ENCODE measurements at places on chromosomes 2 and 18.

DNA sequence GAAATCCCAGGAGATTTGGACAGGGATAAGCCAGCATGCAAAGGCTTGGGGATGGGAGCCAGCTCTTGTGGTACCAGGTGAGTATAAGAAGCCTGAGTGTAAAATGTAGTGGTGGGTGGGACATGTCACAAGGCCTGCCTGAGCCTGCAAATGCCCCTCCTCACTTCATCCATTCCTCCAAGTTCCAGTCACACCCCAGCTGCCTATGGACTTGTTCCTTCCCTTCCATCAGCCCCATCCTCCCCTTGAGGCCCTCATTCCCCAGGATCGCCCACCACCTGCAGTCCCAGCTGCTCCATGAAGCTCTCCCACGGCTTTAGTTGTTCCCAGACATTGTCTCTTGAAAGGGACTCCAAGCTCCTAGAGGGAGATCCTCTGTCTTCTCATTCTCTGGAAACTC, 81.5 kb downstream of the MARCO start:
- no peak for DNase-seq

GRCh38 chr2:131092458-131093005, 728 bp downstream of the FAM168B start:
- DNase-seq = no peak

GRCh38 chr18:54671291-54671881, 80.3 kb downstream of the DYNAP start:
- DNase-seq = no peak

GRCh38 chr2:150640039-150640438, 152.6 kb upstream of the RND3 start:
- no peak for DNase-seq

DNA sequence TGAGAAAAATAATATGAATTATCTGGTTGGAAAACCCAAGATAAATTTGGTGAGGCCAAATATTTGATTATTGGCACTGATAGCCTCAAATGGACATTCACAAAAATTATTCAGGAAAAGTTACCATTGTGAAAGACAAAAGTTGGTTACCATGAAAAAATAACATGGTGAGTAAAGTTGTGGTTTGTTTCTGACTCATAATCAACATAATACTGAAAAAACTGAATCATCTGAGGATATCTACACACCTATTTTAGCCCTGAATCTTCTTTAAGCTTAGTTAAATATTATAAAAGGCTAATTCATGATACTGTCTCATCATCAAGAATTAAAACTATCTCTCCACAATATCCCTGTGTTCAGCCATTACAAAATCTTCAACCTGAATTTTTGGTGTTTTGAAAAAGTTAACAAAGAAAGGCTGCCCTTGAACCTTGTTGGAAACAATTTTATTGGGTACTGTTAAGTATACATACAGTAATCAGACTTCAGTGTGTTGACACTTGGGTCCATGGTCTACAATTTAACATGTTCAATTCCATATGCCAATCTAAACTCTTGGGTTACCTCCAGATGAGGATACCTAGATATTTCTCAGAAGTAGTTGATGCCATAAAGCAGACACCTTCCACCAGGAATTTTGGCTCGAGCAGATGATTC, 607.5 kb upstream of the SLC39A10 start:
- DNase-seq = no peak

- DNase-seq = no peak
These were observed 9.0 kb upstream of the IMPACT start for GRCh38 chr18:24417480-24417879.

DNA sequence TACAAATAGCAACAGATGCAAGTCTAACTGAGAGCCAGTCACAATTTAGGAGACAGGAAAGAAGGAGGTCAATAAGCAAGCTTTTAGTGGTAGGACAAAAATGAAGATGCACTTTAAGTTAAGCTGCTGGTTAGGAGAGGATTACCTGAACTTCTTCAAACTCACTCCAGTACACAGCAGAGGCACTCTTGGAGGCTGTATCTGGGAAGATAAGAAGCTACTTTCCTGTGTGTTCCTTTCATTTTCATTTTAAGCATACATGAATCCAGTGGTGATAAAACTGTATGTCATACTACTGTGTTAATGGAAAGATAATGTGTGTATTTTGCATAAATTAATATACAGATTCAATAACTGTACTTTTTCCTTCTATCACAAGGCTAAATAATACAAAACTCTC, 49.6 kb downstream of the HYCC2 start:
- no peak for DNase-seq

GRCh38 chr2:203578759-203579643, 43.9 kb upstream of the RAPH1 start:
- no peak for DNase-seq

DNA sequence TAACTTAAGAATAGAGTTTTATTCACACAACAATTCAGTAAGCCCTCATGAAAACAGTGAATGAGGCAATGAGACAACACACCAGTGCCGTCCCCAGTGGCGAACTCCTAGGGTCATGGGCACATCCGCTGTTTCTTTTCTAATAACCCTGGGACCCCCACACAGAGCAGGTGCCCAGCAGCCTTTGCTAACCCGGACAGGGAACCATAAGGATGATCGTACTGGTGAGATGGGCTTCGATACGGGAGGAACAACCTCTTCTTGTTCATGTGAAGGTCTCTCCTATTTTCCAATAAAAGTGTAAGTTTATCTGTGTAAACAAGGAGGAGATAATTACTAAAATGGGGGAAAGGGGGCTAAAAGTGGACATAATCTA, 97.4 kb upstream of the MGAT4A start:
- no peak for DNase-seq

- no peak for DNase-seq
These were observed 101.3 kb downstream of the MSH2 start for GRCh38 chr2:47504174-47504810.

DNA sequence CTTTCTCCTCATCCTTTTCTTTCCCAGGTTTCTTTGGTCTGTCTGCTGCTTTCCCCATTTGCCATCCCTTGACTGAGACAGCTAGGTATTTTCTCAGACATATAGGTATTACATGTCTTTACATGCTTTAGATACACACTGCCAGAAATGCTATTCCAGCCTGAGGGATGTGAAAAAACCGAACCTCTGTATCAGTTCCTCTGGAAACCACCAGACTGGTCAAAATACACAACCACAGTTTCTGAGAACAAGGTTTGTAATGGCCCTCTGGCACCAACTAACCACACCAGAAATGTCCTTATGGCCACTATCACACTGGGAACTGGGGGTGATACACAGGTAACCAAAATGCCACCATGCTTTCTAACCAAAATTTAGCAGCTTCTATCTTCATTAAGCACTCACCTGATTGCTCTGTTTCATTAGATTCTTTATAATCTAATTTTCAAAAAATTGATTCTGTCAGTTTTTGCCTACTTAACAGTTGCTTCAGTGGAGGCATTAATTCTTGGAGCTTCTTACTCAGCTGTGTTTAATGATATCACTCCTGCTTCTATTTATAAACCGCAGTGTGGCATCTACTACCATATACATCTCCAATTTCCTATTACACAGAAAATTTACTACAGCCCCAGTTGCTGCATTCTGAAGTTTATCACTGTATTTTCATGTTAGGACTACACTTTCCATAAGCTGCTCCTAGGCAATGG, 243.5 kb downstream of the WDPCP start:
- no peak for DNase-seq

DNA sequence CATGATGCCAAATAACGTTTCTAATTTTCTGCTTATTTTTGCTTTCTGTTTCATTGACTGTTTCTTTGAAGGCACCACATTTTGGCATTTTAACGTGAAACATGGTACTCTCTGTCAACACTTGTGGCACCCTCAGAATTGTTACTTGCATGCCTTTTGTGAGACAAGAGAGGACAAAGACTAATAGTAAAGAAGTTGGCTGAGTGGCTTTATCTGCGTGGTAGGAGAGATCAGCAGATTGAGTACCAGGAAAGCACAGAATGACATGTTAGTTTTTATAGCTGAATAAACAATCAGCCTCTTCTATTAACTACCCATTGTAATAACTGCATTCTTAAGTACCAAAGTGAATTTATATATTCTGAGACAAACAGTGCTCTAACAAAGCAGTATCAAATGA, 8.6 kb downstream of the ZNF638 start:
- no peak for DNase-seq

DNA sequence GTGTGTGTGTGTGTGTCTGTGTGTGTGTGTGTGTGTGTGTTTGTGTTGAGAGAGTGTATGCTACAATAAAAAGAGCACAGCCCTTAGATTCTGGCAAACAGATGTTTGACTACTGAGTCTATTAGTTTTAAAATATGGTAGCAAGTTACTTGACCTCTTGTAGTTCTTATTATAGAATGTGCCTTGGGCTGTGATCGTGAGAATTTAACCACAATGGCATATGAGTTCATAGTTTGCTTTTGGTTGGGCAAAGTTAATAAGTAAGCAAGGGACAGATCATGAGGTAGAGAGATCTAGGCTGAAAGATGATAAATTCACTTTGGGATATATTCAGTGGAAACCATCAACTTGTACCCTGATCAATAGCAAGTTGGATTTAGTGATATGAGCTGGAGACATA, 334.3 kb upstream of the VWC2L start:
- no peak for DNase-seq

- peak; percentile 37 for DNase-seq
These were observed 31.2 kb downstream of the KIF3C start for GRCh38 chr2:25951071-25951547.

- no peak for DNase-seq
These were observed 788 bp downstream of the USP14 start for GRCh38 chr18:159037-159652.

- no peak for DNase-seq
These were observed 56.3 kb upstream of the NCKAP5 start for GRCh38 chr2:133624551-133624950.

DNA sequence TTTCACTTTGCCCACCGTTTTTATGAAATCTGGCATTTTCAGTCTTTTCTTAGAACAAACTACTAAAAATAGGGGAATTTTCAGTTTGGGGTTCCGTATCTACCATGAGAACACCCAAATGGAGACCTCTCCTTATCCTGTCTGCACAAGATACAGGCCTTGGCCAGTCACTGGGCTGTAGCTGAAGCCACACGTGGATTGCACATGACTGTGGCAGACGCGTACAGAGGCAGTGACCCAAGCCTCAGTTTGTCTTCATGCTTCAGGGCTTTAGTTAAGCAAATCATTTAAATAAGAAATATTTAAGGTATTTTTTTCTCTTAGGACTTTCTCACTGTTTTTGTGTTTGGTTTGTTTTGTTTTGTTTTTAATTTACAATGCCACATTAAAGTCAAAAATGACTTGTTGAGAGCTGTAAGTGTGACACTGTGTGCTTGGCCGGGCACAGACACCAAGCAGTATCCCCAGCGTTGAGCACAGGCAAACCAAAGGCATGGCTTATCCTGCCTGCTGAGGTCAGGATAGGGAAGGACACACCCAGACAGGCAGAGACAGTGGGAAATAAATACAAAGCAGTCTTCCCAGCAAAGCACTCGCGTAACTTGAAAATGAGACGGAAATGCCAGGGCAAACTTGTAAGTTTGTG, 53.3 kb downstream of the TRAPPC12 start:
- no peak for DNase-seq

DNA sequence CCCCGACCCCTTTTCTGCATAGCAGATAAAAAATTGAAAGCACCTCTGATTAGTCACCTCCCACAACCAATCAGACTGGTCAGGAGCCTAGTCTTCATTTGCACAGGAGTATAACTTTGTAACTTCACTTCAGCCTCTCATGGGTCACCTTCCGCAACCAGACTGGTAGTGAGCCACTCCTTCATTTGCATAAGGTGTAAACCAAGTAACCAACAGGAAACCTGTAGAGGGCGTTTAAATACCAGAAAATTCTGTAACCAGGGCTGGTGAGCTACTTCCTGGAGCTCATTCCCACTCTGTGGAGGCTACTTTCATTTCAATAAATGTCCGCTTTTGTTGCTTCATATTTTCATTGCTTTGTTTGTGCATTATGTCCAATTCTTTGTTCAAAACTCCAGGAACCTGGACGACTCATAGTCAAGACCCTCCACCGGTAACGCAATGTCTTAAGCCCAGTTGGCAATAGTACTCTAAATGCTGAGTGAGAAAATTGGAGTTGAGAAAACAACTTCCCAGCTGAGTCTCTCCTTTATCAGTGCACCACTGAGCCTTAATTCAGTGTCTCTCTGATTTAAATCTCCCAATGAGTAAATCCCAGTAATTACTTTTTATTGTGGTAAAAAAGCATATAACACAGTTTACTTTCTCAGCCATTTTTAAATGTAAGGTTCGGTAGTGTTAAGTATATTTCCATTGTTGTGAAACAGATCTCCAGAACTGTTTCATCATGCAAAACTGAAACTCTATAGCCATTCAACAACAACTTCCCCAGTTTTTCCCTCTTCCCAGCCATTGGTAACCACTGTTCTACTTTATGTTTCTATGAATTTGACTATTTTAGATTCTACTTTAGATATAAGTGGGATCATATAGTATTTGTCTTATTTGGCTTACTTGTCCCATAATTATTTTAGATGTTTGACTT, 392.7 kb upstream of the SLC8A1 start:
- no peak for DNase-seq

- no peak for DNase-seq
These were observed 59.4 kb downstream of the CERS6 start for GRCh38 chr2:168515502-168515901.

- no peak for DNase-seq
These were observed 4.4 kb upstream of the SERPINB5 start for GRCh38 chr18:63472380-63472779.

- peak; percentile 59 for DNase-seq
These were observed 81.9 kb downstream of the EHBP1 start for GRCh38 chr2:62787386-62787785.

- DNase-seq = no peak
These were observed 689.4 kb upstream of the FANCL start for GRCh38 chr2:58930537-58930936.

DNA sequence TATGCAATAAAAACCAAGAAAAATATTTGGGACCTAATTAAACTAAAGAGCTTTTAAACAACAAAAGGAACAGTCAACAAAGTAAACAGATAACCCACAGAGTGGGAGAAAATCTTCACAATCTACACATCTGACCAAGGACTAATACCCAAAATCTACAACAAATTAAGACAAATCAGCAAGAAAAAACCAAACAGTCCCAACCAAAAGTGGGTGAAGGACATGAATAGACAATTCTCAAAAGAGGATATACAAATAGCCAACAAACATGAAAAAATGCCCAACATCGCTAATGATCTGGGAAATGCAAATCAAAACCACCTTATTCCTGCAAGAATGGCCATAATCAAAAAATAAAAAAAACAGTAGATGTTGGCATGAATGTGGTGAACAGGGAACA, 250.1 kb downstream of the C1D start:
- no peak for DNase-seq

DNA sequence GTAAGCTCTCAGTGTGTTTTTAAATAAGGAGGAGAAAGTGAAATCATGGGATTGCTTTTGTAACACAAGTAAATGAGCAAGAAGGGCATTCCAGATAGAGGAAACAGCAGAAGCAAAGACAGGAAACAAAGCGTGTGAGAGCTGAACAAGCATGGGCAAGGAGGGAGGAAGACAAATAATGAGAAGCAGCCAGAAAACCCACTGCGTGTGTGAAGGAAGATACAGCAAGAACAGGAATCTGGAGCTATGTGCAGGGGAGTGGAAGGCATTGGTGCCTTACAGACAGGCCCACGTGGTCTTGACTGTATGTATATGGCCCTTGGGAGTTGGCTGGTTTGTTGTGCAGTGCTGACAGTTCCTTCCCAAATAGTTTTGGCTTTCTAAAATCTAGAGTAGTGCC, 88.6 kb downstream of the AAK1 start:
- peak; percentile 60 for DNase-seq
